NCI-H1105 treated with DMSO at 0.1 percent for 48 hours (cell line): ENCODE measurements at places on chromosomes 16 and 17.

GRCh38 chr17:40621578-40621977, 26.0 kb downstream of the SMARCE1 start:
- DNase-seq, result no peak

- DNase-seq, result no peak
Measured at GRCh38 chr16:28567292-28567691, 13.6 kb downstream of the SGF29 start.

GRCh38 chr16:28497861-28498599, 3.6 kb downstream of the APOBR start:
- no peak for DNase-seq

- no peak for DNase-seq
Measured at GRCh38 chr17:77253611-77254051, 112.9 kb downstream of the SEC14L1 start.

- no peak for DNase-seq
Measured at GRCh38 chr17:55163408-55163807, 101.4 kb upstream of the HLF start.

GRCh38 chr17:82178499-82179261, 34.0 kb downstream of the CCDC57 start:
- DNase-seq, result no peak

- DNase-seq, result no peak
Measured at GRCh38 chr16:88512728-88513696, 57.2 kb upstream of the ZC3H18 start.
